ENCODE measurements at places on chromosomes 5 and 9.
A peak's percentile ranks its signal among the peaks of the same experiment; 100 is the strongest.

DNA sequence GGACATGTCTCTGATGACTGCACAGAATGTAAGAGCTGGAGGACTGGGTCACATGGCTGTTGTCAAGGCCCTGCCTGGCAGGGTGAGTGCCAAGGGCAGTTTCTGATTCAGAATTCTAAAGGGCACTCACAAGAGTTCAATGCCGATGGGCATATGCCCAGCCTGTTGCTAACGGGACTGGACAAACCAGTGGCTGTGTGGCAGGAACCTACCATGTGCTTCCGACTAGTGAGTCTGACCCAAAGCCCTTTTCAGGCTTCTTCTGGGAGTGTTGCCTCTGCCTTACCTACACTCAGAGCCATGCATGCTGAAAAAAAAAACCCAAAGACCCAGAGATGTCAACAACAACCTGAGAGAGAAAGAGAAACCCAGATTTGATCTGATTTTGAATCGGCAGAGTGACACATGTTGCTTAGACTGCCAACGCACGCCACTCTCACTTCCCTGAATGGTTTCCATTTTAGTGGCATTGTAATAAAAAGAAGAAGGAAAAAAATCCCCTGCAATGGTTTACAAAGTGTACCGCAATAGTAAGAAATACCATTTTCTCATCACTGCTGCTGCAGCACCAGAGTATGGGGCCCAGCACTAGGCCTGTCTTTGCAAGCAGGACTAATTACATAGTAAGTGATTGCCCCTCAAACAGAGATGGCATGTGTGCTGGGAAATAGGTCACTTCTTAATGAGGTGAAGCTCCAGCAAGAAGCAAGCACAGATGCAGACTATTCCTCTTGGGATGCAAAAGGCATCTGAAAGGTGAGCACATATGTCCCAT is 194.3 kb downstream of the PALM2AKAP2 start:
- DNase-seq: peak; percentile 55

DNA sequence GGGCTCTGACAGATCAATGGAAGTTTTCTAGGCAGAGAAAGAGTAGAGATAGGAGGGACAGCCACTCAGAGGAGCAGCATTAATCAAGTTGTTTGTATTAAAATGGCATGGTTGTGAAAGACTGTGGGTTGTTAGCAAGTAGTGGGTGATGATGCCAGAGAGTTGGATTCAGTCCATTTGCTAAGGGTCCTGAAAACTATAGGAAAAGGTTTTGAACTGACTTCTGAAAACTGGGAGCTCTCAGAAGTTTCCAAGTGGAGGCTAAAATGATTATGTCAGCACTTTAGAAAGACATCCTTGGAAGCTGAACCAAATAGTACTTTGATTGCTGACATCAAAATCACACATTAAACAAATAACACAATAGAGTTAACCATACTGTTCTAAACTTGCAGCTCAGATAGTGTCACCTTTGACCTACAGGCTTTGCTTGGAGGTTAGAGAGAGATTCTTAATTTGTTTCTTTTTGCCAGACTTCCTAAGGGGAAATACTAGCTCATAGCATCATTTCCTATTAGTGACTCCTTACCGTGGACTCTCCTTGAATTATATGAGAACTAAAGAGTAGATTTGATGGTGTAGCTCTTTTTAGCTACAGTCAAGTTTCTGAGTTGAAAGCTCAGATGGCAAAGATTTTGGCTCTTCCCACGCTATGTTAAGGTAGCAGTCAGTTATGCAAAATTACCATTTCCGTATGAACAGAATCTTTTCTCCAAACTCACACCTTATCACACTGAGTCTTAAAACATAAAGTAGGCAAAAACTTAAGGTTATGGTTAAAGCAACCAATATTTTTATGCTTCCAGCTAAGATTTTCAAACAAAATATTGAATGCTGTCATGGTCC is 277.1 kb downstream of the NR3C1 start:
- no peak for DNase-seq

- no peak for DNase-seq
Observed at GRCh38 chr5:156037151-156037909, 289.6 kb upstream of the SGCD start.

GRCh38 chr5:137649228-137649935 is 86.5 kb downstream of the KLHL3 start:
- DNase-seq: no peak

- DNase-seq: no peak
Observed at GRCh38 chr9:126690431-126691051, 76.8 kb downstream of the LMX1B start.

DNA sequence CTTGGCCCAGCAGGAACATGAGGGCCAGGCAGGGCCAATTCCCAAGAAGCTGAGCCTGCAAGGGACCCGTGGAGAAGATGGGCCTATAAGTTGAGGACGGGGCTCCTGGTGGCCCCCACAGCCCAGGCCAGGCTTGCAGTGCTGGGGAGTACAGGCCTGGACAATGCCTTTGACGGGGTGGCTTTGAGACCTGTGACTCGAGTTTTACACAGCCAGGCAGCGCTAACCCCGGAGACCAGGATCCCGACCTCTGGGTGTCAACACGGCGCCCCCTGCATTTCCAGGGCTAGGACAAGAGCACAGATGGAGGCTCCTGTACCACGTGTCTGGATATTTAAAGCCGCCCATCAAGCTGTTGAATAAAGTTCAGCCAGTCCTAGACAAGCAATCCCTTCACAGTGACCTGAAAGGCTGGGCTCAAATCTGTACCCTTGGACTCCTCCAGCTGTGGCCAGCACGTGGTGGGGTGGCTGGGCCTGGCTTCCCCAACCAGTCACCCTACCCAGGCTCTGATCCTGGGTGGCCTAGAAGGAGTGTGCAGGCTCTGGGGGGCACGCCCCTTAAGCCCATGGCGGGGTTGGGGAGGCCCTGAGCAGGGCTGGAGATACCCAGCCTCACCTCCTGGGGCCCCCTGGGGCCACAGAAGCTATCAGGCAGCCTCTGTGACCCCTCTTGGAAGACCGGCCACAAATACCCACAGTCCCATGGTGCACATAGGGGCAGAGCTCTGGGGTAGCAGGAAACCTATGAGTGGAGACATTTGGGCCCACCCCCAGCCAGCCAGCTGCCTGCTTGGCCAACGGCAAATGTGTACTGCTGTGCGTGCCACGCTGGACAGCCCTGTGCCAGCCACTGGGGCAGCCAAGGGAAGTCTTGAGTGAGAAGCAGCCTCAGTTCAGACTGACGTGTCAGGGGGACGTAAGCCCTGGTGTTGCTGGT is 88.7 kb downstream of the NTNG2 start:
- DNase-seq: no peak

- DNase-seq: no peak
Observed at GRCh38 chr9:116937361-116937760, 250.3 kb downstream of the TRIM32 start.

- DNase-seq: no peak
Observed at GRCh38 chr9:23587433-23587832, 238.6 kb downstream of the ELAVL2 start.

DNA sequence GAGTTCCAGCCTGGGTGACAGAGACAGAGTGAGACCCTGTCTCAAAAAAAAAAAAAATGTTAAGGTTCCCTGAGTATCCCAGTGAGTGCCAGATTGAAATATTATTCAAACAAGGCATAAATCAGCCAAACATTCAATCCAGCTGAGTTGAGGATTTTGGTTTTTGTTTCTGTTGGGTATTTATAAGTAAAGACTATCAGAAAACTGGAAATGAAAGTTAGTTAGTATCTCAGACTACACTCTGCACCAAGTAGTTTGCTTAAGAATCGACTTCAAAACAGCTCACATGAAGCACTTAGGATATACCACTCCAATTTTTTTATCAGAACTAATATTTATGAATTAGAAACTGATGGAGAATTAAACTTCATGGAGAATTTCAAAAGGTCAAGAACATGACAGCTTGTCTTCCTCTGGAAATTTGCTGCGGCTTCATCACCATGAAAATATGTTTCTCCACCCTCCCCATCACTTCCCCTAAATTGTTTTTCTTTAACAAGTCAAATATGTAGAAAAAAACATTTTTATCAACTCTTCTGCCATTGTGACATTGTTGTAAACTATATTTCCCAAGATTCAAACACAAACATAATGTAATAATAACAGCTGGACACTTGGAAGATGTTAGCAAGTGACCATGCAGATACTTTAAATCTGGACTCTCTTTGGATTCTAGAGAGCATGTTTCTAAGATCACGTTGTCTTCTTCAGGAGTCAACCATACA is 110.0 kb upstream of the PTGER4 start:
- DNase-seq: no peak

- DNase-seq: no peak
Observed at GRCh38 chr9:131672451-131672850, 67.4 kb downstream of the RAPGEF1 start.

DNA sequence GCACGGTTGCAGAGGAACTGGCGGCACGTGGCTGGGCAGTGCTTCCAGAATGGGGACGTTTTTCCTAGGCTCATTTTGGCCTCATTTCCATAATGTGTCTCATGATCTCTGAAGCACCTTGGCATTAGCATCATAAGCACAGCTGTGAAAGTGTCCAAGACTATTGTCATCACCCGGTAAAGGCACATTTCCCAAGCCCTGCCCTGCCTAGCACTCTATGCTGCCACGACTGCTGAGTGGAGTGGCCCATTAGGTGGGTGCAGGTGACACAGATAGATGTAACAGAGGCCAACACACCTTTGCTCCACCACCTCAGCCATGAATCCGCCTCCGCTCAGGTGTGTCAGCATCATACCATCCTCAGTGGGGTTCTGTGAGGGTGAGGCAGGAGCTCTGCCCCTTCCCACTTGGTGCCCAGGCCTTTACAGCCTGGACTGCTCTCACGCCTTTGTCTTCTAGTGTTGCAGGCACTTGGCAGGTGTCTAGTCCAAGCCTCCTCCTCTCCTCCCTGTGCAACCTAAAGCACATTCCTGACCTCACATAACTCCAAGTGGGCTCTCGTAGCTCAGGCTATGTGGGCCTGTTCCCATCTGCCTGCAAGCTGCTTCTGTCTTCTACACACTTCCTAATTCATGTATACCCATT is 213.0 kb downstream of the FSTL4 start:
- DNase-seq: no peak

GRCh38 chr5:59557572-59557971 is 336.0 kb downstream of the PDE4D start:
- no peak for DNase-seq

GRCh38 chr5:9667906-9668305 is 37.8 kb upstream of the TAS2R1 start:
- DNase-seq: no peak

DNA sequence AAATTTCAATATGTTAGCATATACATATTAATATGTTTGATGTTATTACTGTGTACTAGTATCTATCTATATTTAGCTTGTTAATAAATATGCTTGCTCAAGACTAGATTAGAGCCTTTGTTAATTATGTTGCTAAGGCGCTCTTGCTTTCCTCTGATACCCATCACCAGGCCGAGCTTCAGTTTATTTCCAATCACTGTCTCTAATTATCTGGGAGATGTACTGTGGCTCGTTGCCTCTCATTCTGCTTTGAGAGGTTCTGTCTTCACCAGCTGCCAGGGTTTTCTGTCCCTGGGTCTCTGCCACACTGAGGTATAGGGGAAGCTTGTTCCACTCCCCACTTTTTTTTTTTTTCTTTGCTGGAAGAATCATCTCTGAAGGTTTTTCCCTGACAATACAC is 21.0 kb upstream of the TAF11L2 start:
- DNase-seq: no peak

GRCh38 chr5:18563853-18564252 is 929.6 kb downstream of the TAF11L14 start:
- DNase-seq: no peak

GRCh38 chr5:38739705-38740045 is 106.1 kb upstream of the OSMR start:
- no peak for DNase-seq

DNA sequence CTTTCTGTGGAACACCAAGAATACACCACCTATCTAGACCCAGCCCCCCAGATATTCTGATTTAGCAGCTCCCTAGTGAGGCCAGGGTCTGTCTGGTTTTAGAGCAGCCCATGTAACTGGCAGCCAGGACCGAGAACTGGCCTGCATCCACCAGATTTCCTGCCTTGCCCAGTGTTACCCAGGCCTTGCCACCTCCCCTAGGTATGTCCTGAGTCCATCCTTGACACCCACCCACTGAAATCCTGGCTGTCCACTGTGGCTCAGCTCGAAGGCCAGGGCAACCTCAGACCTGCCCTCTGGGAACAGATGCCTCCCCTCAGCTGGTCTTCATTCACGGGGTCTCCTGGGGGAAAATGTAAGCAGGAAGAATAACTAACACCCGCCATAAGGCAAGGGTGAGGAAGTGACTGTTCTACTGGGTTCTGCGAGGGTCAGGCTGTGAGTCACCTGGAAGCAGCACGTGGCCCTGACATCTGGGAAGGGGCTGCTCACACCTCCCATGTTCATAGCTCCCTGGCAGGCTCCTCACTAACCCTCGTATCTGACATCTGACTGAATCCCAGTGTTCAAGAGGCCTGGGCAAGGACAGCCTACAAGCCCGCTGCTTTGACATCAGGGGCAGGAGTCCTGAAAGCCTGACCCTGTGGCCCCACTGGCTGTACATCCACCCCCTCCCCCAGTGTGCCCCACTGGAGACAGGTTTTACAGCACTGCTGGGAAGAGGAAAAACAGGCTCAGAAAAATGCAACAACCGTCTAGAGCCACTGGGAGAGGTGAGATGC is 72.7 kb downstream of the SEMA4D start:
- DNase-seq: no peak

GRCh38 chr5:149493316-149493715 is 57.9 kb downstream of the CSNK1A1 start:
- no peak for DNase-seq

GRCh38 chr5:76209297-76209696 is 126.1 kb downstream of the SV2C start:
- DNase-seq: no peak

- DNase-seq: no peak
Observed at GRCh38 chr9:37425298-37425752, 2.8 kb downstream of the GRHPR start.

- DNase-seq: no peak
Observed at GRCh38 chr9:30765318-30765717, 1619.1 kb upstream of the ACO1 start.

GRCh38 chr5:40273936-40274335 is 405.8 kb upstream of the PTGER4 start:
- DNase-seq: no peak

GRCh38 chr5:153276151-153276550 is 214.3 kb upstream of the GRIA1 start:
- DNase-seq: no peak

DNA sequence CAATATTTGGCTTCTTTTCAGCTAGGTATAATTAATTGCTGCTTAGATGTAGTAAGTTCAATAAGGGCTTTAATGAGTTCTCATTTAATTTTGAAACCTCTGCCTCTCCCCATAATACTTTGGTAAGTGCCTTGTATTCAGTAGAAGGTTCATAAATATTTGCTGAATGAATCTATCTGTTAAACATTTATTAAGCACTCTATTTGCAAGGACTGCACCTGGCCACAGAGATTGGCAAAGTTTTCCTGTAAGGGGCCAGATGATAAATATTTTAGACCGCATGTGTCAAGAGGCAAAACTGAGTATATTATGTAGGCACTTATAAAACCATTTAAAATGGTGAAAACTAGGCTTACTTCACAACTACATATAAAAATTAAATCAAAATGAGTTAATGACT is 19.0 kb upstream of the GNA14 start:
- no peak for DNase-seq

- DNase-seq: no peak
Observed at GRCh38 chr5:148974642-148975327, 88.1 kb downstream of the SH3TC2 start.

- DNase-seq: no peak
Observed at GRCh38 chr5:110932755-110933488, 138.6 kb upstream of the TSLP start.
